ENCODE measurements at places on chromosomes 6 and 20.

DNA sequence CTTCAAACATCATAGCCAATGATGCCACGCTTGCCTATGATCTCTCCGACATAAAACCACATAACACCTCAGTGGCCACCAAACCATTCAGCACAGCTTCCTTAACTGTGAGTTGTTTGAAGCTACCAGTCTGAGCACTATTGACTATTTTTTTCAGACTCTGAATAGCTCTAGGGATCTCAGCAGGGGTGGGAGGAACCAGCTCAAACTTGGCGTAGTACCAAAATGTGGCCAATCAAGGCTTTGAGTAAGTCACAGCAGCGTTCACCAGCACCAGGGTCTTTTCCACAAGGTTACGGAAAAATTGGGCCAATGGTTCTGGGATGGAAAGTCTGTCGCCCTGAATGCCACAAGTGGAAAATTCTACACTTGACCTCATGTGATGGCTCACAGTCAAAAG lies 70.6 kb downstream of the SMPDL3A start:
- no peak for DNase-seq

- no peak for DNase-seq
Measured at GRCh38 chr6:74872754-74873476, 332.9 kb downstream of the COL12A1 start.

DNA sequence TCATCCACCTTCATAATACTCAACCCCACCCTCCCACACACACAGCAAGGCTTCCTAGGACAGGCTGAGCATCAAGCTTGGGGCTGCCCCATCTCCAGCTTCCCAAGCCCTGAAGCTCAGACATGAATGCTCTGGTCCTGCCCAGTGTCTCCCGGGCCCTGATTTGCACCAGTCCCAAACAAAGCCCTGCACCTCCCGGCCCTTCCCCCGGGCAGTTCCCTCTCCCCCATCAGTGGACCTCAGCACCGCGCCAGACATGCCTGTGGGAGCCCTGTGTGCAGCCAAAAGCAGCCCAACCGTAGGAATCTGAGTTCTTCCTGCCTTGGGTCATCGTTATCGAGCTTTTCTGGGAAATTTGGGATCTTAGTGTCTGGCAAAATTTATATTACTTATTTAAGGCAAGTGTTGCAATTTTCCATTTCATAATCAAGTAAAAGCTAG lies 63.5 kb downstream of the THBS2 start:
- DNase-seq, result no peak

- DNase-seq, result no peak
Measured at GRCh38 chr20:24389686-24390085, 79.7 kb upstream of the SYNDIG1 start.

DNA sequence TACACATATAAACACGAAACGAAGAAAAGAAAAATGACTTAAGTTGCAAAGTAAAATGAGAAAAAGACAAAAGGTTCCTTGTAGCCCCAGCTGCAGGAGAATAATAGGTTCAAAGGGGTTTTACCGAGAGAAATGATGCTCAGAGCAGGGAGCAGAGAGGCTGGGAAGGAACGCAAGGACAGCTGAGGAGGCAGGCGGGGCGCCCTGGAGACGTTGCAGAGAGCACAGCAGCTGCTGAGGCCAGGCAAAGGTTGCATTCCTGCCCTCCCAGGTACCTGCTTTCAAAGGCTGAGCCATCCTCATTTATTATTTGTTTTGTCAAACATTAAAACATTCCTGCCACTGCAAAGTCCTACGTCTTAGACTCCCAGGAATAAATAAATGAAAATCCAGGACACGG lies 16.2 kb upstream of the VAPB start:
- DNase-seq, result no peak

GRCh38 chr6:5904532-5904931 lies 102.2 kb downstream of the NRN1 start:
- no peak for DNase-seq

- DNase-seq, result no peak
Measured at GRCh38 chr6:14513496-14514393, 396.2 kb downstream of the CD83 start.

GRCh38 chr6:57006101-57006500 lies 40.4 kb upstream of the KIAA1586 start:
- DNase-seq, result no peak

- DNase-seq, result no peak
Measured at GRCh38 chr20:44489931-44490330, 14.3 kb downstream of the TTPAL start.

DNA sequence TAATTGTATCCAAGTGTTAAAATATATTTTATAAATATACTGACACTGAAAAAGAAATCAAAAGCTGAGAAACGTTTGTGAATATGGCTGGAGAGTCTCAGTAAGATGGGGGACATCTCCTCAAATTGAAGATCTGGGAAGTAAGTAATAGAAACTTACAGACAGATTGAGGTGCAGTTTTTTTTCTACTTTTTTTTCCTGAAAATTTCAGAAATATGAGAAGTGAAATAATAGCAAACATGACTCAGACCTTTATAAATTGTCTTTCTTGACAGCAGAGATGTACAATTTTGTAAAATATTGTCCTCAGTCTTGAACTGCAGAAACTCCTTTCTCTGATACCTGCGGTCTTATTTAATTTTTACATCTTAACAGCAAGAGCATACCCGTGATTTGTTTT lies 347.1 kb downstream of the UTRN start:
- DNase-seq, result no peak

GRCh38 chr20:22159276-22159675 lies 425.1 kb downstream of the FOXA2 start:
- DNase-seq, result no peak

- DNase-seq, result no peak
Measured at GRCh38 chr6:2962004-2962403, 9.4 kb downstream of the SERPINB6 start.

GRCh38 chr6:167699141-167699931 lies 127.4 kb upstream of the AFDN start:
- peak; percentile 66 for DNase-seq

DNA sequence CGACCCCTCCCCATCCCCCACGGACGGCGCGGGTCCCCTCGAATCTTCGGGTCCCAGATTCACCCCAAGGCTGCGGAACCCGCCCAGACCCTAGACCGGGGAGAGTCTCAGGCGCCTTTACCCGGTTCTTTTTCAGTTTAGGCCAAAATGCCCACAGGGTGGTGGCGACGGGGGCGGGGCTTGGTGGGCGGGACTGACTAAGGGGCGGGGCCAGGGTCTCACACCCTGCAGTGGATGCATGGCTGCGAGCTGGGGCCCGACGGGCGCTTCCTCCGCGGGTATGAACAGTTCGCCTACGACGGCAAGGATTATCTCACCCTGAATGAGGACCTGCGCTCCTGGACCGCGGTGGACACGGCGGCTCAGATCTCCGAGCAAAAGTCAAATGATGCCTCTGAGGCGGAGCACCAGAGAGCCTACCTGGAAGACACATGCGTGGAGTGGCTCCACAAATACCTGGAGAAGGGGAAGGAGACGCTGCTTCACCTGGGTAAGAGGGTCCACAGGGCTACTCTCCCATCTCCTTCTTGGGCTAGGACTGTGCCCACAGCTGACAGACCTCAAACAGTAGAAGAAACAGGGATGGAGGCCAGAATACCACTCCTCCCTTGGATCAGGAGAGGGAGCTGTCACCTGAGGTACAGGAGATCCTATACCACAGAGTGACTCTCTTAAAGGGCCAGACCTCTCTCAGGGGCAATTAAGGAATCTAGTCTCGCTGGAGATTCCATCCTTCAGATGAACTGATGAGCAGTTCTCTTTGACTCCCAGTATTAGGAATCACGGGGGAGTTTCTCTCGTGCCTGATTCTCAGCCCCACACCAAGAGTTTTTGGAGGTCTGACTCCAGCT lies 942 bp downstream of the HLA-E start:
- DNase-seq, result peak; percentile 72

- DNase-seq, result no peak
Measured at GRCh38 chr6:112745765-112746164, 398.6 kb downstream of the RFPL4B start.

- peak; percentile 53 for DNase-seq
Measured at GRCh38 chr6:7219310-7219709, 93.7 kb downstream of the SSR1 start.

- no peak for DNase-seq
Measured at GRCh38 chr6:6176586-6177228, 143.8 kb downstream of the F13A1 start.

- DNase-seq, result no peak
Measured at GRCh38 chr20:52127309-52127708, 64.3 kb downstream of the ZFP64 start.

DNA sequence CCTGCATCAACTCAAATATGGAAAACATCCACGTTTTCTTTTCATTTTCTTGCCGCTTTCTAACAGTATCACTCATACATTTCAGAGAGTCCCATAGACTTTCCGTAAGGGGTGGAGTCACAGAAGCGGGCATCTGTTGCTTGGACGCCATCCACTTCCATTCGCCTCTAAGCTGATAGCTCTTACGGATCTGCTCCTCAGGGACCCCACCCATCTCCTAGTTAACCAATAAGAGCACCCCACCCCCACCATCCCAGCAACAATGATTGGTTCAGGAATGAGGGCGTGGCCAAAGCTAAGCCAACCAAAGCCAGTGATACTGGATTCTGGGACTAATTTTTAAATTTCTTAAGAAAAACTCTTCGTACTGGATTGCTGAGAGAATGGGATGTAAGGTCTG lies 42.4 kb downstream of the SLC2A10 start:
- no peak for DNase-seq

GRCh38 chr6:124057461-124057860 lies 253.8 kb downstream of the NKAIN2 start:
- no peak for DNase-seq

- no peak for DNase-seq
Measured at GRCh38 chr6:111844921-111845320, 28.3 kb downstream of the FYN start.

DNA sequence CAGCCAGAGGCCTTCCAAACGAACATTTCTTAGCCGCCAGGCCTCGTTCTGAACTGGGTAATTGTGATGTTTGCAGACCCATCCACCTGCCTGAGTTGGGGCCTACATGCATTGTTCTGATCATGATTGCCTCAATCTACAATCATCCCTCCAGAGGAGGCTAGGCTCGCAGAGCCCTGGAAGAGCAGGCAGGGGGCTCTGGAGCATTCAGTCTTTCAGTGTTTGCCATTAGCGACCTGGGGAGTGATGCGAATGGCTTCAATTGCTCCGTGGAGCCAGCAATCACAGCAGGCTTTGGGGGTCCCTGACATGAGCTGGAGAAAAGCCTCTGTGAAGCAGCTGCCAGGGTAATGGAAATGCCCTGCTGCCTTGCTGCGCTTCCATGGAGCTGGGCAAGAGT lies 22.0 kb downstream of the SNAP25 start:
- no peak for DNase-seq

DNA sequence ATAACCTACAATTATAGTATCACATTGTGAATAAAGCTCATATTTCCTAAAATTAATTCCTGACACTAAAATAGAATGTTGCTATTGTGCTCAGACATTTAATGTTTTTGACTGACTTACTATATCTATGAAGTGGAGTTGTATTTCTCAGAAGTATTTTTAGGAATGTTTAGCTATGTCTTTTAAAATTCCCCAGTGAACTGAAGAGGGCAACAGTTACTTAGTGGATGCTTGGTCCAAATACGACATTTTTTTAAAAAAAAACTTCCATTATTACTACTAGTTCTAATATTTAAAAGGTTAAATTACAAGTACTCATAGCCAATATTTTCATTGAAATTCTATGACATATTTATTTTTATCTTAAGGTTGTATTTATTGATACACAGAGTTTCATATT lies 460.2 kb downstream of the COL12A1 start:
- DNase-seq, result no peak

DNA sequence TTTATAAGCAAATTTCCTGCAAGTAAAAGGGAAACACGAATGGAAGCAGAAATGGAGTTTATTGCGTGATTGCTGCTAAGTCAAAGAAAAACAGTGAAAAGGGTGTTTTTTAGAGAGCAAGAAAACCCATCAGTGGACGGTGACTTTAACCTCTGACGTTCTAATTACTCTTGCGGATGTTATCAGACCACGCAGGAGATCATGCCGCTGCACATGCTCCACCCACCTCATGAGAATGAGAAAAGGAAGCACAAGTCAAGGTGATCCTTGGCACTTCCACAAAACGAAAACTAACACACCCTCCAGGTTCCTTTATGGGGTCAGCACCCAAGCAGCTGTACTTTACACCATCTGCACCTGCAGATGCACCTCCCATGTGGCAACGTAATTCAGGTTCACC lies 45.0 kb downstream of the LYRM4 start:
- no peak for DNase-seq

DNA sequence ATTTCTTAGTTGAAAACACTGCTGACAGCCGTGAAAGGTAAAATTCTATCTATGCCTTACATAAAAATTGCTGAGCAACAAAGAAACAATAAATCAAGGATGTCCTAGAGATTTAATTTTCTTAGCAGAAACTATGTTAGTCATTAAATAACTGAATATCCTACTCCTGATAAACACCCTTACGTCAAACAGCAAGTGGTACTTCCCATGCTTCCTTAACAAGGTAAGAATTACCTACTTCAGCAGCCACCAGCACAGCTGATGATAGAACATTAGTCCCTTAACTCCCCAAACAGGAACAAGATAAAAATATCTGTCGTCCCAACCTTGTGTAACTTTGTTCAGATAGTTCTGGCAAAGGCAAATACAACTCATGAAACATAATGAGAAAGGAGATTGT lies 8.7 kb downstream of the SERPINB6 start:
- DNase-seq, result no peak

DNA sequence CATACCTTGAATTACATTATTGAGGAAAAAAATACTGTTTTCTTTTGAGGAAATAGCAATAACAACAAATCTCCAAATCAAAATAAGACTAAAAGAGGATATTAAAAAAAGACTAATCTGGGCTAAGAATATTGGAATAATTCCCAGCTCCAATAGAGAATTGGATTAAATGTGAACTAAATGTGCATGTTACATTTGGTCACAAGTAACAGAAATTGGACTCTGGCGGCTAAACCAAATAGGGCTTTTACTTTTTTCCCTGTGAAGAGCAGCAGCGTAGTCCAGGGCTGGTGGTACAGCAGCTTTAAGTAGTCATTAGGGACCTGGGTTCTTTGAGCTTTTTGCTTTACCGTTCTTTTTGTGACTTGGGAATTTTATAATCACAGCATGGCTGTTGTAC lies 71.9 kb downstream of the ELOVL2 start:
- DNase-seq, result no peak

- no peak for DNase-seq
Measured at GRCh38 chr20:33649201-33649681, 12.9 kb upstream of the C20orf144 start.

- peak; percentile 42 for DNase-seq
Measured at GRCh38 chr6:131629651-131630050, 1.6 kb upstream of the MED23 start.

All from T-helper 2 cell treated with Interferon-gamma antibody and Interleukin-4, amounts not matched to agents 5 μg/mL and 100 μg/mL, for 36 hours (primary cell).